Caki2 (cell line): ENCODE measurements at places on chromosomes 7 and 10. TPM values are rescaled to one million over a fixed set of nuclear protein-coding genes. Genes with fewer than 3 reads are reported as not detected.

CALML5 gene
- total RNA-seq, result not detected in 2 replicates

PNLIPRP1 gene
- total RNA-seq, result not detected in 2 replicates

OPN1SW gene
- total RNA-seq, result not detected in 2 replicates

NUTM2E gene
- not detected in 2 replicates for total RNA-seq

STK31 gene
- total RNA-seq, result not detected in 2 replicates

RSU1 gene
- 12.6 and 17.3 TPM in 2 replicates for total RNA-seq

ITGB8 gene
- 49.8 and 56.5 TPM in 2 replicates for total RNA-seq

THSD7A gene
- total RNA-seq, result 0.06 and 0.20 TPM in 2 replicates

EGR2 gene
- total RNA-seq, result 0.03 TPM in 1 of 2 replicates, not detected in the other

RET gene
- 0.37 TPM in 1 of 2 replicates, not detected in the other for total RNA-seq

NCF1 gene
- not detected in 2 replicates for total RNA-seq

WNT8B gene
- not detected in 2 replicates for total RNA-seq

- DNase-seq, result no peak
Observed at GRCh38 chr7:37480041-37481031, 31.7 kb upstream of the ELMO1 start.

GRCh38 chr7:25613912-25614311 lies 385.6 kb upstream of the NPVF start:
- no peak for DNase-seq

- DNase-seq, result no peak
Observed at GRCh38 chr10:122557516-122557915, 3.0 kb upstream of the DMBT1 start.

DNA sequence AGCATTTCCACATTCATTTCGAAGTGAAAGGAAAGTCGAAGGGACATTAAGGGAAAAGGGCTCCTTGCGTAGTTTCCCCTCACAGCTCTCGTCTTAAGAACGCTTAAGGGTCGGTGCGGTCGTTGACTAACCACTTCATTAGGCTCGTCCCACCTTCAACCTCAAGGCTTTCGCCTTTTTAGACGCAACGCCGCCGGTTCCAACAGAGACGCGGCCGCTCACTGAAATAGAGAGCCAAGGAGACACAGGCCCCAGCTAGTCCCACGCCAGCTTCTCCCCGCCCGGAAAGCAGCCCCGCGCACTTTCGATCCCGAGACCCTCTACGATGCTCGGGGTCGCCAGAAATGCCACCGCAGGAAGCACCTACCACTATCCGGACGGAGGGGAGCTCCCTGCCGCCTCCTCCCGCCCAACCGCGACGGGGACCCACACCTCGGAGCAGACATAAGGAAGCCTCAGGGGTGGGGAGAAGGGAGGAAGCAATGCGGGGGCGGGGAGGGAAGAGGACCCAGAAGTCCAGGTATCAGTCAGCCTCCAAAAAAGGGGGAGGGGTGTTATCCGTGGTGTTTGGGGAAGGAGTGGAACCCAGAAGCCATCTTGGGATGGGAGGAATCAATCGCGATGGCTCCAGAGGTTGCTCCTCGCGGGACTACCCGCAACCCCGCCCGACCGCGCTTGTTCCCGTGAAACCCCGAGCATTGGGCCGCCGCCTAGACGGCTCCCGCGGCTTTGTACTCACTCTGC lies 559 bp downstream of the TRA2A start:
- DNase-seq, result peak; percentile 47

- DNase-seq, result no peak
Observed at GRCh38 chr7:152354061-152354460, 81.7 kb downstream of the KMT2C start.

- no peak for DNase-seq
Observed at GRCh38 chr7:119472408-119473038, 800.5 kb upstream of the KCND2 start.

DNA sequence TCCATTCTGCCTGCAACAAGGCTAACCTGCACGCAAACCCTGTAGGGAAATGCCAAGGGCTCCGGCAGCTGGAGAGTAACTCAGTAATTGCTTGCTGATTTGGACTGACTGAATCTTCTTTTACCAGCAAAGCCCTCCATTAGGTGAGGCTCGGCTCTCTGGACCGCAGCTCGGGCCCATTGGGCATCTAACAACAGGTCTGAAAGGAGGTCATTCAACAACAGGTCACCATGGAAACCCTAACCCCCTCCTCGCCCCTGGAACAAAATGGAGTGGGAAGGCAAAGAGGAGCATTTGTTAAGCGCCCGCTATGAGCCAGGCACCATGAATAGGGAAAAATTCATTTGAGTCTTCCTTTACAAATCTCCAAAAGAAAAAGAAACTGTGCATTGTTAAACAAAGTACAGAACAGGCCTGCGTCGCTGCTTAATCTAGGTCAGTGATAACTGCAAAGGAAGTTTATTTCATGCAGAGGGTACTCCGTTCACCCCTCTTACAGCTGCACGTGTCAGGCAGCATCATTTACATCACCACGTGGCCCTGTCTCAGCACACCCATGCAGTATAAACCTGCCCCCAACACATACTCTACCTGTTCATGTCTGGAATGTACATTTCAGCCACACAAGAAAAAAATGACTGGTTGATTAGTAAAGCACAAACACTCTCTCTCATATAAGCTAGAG lies 248.8 kb upstream of the NEBL start:
- DNase-seq, result no peak

GRCh38 chr10:30639946-30640786 lies 10.6 kb upstream of the LYZL2 start:
- peak; percentile 26 for DNase-seq

- DNase-seq, result no peak
Observed at GRCh38 chr10:30980951-30981616, 50.6 kb downstream of the ZNF438 start.

DNA sequence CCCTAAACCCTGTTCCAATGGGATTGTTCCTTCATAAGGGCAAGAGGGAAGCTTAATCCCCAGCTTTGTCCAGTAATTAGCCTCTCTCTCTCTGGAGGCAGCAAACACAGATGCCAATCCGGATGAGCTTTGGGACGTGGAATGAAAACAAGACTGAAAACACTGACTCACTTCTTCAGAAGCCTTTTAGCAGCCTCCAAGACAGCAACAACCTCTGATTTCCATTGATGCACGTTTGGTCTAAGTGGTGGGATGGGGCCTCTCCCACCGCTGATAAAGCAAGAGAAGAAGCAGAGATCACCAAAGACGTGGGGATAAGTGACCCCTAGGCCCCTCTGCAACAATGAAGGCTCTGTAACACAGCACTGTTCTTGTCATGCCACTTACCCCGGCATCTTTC lies 5.8 kb upstream of the GFRA1 start:
- no peak for DNase-seq

DNA sequence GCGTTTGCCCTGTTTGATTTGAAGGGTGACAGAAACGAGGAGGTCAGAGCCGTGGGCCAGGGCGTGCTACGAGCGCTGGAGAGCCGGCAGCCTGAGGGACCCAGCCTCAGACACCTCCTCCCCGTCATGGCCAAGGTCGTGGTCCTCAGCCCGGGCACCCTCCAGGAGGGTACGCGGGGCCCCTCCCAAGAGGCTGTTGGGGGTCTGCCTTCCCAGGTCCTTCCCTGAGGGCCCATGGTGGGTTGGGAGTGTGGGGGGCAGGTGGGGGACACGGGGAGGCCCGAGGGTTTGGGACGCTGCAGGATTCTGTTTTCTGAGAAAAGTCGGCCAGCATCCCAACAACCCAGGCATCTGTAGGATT lies 7.8 kb downstream of the AP5Z1 start:
- no peak for DNase-seq

DNA sequence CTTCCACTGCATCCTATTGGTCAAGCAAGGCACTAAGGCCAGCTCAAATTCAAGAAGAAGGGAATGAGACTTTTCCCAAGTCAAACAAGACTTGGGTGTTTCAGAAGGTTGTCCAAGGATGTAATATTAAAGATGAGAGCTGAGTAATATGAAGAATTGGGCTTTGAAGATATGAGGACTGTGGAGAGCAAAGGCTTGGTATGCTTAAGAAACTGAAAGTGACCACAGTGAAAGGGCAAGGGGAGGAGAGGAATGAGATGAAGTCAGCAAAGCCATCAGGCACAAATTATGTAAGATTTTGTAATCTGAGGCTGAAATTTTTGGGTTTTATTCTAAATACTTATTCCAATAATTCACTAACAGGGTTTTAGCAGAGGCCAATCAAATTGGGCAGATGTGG lies 38.6 kb upstream of the NPY start:
- DNase-seq, result no peak

- DNase-seq, result no peak
Observed at GRCh38 chr7:91720260-91720937, 160.1 kb downstream of the MTERF1 start.

DNA sequence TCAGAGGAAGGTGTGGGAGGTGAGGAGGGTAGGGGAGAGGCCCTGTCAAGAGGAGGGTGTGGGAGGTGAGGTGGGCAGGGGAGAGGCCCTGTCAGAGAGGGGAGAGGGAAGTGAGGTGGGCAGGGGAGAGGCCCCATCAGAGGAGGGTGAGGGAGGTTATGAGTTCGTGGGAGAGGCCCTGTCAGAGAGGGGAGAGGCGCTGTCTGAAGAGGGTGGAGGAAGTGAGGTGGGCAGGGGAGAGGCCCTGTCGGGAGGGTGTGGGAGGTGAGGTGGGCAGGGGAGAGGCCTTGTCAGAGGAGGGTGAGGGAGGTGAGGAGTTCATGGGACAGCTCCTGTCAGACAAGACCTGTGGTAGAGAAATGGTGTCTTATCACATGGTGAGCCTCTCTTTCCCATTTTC lies 74.4 kb downstream of the INPP5A start:
- no peak for DNase-seq

DNA sequence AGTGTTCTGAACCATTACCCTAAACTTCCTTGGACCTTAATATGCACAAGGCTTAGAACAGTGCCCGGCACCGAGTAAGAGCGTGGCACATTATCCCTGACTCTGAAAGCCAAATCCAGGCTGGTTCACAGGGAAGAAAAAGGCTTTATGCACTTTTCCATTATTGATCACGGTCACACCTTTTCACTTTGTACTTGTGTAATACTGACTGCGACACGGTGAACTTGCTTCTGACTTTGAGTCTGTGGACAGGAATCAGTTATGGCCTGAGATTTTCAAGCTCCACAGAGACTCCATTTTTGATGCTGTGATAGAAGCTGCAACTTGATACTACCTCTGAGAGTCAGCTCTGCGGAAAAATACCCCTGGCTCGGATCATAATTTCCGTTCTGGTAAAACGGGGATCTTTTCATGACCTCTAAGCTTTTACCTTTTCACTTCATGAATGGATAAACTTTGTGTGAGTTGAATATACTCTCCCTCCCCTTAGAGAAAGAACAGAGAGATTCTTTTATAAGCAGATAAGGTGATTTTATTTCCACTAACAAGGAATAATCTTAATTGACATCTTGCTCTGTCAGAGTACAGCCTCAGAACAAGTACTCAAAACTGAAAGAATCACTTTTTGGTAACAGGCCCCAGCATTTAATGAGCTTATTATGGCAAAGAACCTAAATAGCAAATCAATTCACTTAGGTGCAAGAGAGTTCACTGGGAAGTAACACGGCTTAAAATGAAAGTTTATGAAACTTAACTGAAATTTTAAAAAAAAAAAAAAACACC lies 88.8 kb downstream of the ELMO1 start:
- DNase-seq, result no peak

DNA sequence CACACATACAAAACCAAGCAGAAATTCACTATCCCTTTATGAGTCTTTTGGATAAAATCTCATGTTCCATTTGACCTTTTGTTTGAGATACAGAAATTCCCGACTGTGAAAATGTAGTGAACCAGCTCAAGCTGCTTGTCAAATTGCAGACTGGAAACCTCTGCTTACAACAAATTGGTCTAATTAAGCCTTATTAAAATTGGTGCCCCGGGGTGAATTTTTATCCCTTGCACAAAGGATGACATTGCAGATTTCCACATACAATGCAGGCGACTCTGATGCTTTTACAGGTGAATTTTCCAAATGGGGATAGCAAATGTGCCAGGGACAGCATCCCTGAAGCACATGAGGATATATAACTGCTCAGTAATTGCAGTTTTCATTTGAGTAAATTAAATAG lies 257.3 kb downstream of the BMPER start:
- no peak for DNase-seq

- DNase-seq, result no peak
Observed at GRCh38 chr7:102466097-102466496, 1.3 kb downstream of the LRWD1 start.

DNA sequence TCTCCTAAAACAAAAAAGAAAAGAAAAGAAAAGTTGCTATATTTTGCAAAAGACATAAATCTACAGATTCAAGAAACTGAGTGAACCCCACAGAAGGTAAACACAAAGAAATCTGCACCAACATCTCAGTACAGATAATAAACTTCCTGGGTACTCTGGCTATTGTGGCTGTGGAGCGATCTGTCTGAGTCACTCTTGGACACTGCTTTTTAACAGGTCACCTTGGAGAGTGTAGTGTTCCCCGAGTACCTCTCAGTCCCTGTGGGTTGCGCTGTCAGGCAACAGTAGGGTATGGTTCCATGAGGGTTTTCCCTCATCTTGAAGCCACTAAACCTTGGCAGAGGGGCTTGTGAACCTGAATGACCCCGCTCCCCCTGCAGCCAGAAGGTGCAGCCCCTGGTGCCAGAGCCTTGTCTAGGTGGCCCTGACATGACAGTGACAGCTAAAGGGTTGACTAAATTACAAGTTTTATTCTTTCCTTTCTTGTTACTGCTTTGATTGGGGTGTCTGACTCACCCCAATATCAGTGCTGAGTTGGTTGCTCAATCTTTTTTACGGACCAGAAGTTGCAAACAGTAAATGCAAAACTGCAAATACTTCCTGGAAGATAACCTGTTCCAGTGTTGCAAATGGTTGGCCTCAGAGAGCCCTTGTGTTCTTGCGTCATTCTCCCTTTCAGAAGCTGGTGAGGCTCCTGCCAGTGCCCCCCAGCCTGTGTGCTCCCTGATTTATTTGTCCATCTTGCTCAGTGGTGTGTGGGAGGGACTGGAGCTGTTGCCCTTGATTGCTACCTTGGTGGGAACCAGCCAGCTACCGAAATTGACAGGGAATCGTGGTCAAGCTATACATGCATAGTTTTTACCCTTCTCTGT lies 30.6 kb downstream of the POR start:
- no peak for DNase-seq

DNA sequence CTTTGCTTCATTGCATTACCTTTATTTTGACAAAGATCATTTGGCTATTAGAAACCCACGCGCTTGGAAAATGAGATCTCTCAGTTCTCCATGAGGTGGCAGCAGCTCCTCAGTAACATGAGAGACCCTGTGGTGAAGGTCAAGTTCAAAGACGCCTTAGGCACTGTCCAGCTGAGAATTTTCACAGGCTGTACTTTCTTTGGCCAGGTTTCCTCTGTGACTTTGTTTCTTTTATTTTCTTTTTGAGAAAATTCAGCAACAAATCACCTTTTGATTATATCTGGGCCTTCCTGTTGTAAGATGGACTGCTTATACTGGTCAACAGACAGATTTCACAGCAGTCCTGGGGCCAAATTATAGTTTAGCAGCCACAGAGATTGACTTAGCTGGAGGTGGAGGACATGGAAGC lies 54.5 kb downstream of the RAB18 start:
- peak; percentile 47 for DNase-seq
